Activated T-helper 1 cell treated with anti-CD3 and anti-CD28 coated beads, Interleukin-2, amount 50 U/mL, for 16 hours (primary cell): ENCODE measurements at places on chromosomes 3 and 15.
A peak's percentile ranks its signal among the peaks of the same experiment; 100 is the strongest.

DNA sequence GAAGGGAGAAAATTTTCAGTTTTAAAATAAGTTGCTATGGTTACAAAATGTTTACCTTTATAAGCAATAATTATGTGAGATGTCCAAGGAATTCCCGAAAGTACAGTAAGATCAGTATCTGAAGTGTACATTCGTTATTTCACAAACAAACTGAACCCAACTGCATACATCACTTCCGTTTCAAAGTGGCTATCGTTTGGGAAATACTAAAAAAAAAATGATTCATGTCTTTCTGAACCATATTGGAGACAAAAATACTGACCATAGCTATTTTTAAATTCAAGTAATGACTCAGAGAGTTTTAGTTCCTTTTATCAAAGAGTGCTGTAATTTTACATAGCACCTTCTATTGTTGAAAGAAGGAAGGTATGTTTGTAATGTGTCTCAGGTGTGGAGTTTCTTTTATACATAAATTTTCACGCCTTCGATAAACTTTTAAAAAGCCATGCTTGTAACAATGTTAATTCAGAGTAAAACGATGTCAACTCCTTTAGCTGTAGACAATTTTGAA, 8.0 kb upstream of the ANKRD28 start:
- DNase-seq, result no peak

DNA sequence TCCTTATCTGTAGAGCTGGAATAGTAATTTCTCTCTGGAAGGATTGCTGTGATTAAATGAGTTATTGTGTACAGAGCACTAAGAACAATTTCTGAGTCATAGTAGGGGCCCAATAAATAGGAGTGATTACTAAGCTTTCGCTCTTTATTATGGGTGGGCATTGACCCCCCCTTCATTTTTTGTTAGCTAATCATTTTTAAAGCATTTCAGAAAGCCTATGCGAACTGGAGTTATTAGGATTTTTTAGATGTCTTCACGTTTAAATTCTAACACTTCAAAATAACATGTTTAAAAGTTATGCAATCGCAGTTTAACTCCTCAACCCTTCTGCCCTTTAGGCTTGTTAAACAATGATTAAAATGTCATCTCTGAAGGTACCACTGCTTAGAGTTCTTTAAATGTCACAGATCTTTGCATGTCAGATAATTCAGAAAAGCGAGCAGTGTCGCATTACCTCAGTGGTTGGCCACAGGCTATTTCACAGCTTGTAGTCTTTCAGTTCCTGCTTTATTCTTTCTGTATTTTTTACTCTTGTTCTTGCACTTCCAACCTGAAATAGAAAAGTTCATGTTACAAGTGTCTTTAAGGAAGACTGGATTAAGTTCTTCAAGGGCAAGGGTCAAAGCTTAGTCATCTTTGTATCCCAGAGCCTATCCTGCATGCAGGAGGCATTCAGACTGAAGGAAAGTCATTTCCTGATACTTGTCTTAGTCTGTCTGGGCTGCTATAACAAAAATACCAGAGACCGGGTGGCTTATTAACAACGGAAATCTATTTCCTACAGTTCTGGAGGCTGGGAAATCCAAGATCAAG, 102.9 kb downstream of the FNDC3B start:
- no peak for DNase-seq

DNA sequence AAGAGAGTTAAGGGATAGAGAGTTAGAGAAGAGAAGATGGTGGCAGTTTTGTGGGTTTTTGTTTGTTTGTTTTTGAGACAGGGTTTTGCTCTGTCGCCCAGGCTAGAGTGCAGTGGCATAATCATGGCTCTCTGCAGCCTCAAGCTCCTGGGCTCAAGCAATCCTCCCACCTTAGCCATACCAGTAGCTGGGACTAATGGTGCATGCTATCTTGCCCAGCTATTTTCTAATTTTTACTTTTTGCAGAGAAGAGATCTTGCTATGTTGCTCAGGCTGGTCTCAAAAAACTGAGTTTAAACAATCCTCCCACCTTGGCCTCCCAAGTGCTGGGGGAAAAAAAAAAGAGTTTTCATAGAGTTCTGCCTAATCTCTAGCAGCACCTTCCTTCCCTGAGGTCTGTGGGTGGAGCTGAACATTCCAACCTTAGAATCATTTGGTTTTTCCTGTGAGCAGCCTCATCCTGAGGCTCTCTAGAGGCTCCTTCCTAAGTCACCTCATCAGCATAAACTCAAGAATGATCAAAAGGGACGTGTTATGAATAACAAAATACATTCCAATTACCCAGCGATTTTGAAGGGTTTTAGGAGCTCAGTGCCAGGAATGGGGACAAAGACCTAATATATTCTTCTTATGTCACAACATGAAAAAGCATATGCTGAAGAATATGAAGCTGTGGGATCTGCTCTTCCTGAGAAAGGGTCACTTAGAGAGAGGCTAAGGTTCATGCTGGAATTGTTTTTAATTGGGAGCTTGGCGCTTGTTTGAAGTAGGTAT, 180.6 kb downstream of the LSAMP start:
- DNase-seq, result no peak

GRCh38 chr3:136606990-136607389, 145.2 kb downstream of the STAG1 start:
- DNase-seq, result no peak

DNA sequence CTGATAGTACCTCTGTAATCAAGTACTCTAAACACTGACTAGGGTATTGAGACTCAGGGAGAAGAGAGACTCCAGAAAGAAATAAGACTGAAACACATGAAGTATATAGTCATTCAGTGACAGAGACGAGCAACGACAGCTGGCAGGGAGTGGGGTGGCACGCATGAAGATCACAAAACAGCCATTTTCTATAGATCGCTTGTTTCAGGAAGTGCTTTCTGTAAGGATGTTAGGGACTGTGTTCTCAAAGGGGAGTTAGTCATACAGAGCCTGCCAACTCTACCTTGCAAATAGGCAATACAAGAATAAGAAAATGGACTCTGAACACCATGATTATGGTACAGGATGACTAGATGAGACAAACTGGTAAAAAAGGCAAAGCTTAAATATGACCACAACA, 139.5 kb downstream of the TBL1XR1 start:
- no peak for DNase-seq

- no peak for DNase-seq
Measured at GRCh38 chr3:134772591-134772990, 22.5 kb upstream of the EPHB1 start.

DNA sequence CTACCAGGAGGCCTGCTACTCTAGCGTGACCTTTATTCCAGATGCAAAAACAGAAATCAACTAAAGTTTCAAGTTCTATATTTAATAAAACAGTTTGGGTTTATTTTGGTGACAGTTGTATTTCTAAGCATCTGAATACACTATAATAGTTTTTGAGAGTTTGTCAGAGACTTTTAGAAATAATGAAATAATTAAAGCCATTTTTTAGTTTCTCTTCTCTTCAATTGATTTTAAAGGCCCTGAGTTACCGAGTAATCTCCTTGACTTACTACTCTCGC, 523.4 kb downstream of the CADM2 start:
- DNase-seq, result no peak

GRCh38 chr15:78360958-78361718, 21.0 kb downstream of the CRABP1 start:
- no peak for DNase-seq

DNA sequence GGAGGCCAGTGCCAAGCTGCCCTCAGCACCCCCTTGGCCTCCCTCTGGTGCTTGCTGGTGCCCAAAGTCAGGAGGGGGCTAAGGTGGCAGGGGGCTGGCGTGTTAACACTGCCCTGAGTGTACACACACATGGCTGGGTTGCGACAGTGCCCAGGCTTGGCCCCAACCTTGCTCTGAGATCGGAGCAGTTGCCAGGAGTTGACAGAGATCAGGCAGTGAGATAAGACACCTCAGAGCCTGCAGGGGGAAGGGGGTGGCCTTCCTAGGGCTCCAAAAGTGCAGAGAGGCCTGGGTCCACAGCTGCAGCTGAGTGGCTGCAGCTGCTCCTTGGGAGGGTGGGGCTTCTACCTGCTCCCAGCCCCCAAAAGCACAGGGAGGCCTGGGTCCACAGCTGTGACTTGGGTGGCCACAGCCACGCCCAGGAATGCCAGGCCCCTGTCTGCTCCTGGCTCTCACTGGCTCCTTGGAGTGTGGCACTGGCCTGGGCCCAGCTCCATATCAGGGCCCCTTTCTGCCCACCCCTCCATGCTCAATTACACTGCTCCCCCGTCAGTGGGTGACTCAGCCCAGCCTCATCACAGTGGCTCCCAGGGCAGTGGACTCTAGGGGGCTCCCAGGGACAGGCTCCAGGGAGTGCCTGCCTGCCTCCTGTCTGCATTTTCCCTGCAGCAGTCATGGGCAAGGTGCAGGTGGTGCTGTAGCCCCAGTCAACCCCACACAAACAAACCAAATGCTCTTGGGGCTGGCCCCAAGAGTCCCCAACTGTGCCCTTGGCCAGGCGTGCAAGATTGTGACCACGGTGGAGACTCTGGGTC, 56.4 kb upstream of the C15orf39 start:
- DNase-seq, result no peak

DNA sequence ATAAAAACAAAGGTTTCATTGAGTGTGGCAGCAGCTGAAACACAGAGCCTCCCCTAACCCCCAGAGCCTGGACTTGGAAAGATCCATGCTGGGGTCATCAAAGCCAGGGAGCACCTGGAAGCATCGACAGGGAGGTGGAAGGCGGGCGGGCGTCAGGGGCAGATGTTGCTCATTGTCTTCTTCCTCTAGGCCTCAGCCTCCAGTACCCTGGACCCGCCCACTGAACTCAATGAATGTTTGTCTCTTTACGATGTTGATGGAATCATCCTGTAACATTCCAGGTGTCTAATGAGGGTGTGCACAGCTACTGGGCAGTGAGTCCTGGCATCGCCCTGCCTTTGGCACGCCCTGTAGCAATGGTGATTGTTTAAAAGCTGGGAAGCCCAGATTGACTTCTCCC, 9.8 kb downstream of the GP5 start:
- DNase-seq, result no peak

DNA sequence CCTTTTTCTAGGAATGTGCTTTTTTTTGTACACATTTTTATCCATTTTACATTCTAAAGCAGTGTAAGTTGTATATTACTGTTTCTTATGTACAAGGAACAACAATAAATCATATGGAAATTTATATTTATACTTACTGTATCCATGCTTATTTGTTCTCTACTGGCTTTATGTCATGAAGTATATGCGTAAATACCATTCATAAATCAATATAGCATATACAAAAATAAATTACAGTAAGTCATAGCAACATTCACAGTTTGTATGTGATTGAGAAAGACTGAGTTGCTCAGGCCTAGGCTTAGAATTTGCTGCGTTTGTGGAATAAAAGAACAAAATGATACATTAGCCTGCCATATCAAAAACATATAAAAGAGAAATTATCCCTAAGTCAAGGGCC, 16.5 kb downstream of the THBS1 start:
- DNase-seq, result no peak

- DNase-seq, result no peak
Measured at GRCh38 chr15:74958320-74958907, 1.8 kb upstream of the RPP25 start.

DNA sequence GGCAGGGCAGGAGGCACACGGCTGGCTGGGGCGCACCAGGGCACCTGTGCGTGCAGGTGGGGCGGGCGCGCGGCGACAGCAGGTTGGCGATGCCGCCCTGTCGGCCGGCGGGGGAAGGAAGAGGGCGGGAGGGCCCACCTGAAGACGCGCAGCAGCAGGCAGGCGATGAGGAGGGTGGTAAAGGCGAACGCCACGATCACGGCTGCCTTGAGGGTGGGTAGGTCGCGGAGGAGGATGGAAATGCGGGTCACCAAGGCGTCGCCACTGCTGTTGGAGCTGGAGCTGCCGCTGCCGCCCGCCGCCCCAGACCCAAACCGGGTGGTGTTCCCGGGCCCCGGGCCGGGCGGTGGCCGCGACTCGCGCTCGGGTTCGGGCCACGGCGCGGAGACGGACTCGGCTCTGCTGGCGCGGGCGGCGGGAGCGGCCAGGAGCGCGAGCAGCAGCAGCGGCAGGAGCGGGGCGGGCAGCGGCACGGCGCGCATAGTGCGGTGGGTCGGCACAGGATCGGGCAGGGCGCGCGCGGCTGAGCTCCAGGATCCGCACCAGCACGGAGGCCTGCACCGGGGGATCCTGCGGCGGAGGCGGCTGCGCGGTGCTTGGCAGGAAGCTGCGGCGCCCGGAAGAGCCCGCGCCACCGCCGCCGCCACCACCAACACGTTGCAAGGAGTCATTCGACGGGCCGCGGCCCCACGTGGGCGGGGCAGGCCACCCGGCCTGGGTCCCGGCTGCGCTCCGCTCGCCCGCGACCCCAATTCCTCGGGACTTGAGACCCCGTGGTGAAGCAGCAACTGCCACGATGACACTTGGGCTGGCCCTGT, at the start of gene FAM174B:
TSS of gene FAM174B (minus strand) at position 598 of the 818 bp plus-strand sequence.
- DNase-seq, result no peak

- no peak for DNase-seq
Measured at GRCh38 chr3:197132916-197133530, 103.4 kb upstream of the MELTF start.

- no peak for DNase-seq
Measured at GRCh38 chr3:155412904-155413303, 119.4 kb upstream of the STRIT1 start.

- peak; percentile 3 for DNase-seq
Measured at GRCh38 chr3:42803414-42804105, 730 bp downstream of the HIGD1A start.

- no peak for DNase-seq
Measured at GRCh38 chr3:60756241-60757030, 494.8 kb downstream of the FHIT start.

DNA sequence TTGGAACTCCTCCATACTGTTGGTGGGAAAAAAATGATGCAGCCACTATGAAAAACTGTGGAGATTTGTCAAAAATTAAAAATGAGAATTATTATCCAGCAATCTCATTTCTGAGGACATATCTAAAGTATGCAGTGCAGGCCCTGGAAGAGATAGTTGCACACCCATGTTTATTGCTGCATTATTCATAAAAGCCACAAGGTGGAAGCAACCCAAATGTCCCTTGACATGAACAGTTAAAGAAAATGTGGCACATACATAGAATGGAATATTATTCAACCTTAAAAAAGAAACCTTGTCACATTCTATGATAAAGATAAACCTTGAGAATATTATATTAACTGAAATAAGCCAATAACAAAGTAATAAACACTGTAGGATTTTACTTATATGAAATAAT, 80.9 kb upstream of the ARHGEF26 start:
- no peak for DNase-seq

- DNase-seq, result no peak
Measured at GRCh38 chr15:46961795-46962194, 755.5 kb upstream of the SEMA6D start.

DNA sequence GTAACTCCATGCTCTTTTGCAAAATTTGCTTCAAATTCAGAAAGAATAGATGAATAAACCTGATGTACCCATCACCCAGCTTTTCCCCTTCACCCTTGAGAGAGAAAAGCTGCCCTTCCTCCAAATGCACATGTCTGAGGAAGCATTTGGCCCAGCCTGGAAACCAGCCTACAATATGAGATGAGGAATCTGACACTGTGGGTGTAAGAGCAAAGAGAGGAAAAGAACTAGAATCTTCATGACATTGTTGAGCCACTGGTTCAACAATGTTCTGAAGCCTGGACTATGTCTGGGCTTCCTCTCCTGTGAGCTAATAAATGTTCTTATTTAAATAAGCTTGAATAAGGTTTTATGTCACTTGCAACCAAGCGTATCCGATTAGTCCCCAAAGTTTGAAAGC, 18.7 kb upstream of the DCBLD2 start:
- DNase-seq, result no peak
